ENCODE measurements at places on chromosomes 16 and 17.

- DNase-seq = no peak
These were observed 92.1 kb upstream of the GSE1 start for GRCh38 chr16:85520853-85521521.

GRCh38 chr16:75380870-75381269, 52.4 kb downstream of the CFDP1 start:
- no peak for DNase-seq

DNA sequence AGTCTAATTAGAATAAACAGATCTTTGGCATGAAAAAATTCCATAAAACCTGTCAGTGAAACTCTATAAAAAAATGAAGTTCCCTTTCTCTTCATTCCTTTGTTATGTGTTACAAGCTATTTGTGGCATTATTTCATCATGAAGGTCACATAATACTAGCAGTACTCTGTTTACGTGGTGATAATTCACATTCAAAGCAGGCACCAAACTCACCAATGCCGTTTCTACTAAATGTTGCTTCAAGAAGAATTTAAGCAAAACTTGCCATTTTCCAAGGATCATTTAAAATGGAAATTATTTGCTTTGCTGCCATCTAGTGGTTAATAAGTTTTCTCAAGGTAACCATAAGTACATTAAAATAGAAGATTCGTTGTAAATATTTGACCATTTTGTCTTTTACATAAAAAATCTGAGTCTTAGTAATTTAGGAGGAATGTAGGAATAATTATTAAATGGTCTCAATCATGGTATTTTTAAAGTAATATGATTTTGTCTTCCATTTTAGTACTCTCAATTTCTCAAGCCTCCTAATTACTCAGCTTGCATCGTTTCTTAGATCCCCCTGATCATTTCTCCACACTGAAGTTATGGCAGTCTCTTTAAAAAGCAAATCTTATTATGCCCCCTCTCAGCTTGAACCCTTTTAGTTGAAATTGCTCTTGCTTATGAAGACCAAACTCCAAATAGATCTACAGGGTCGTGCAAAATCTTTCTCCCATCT, 80.8 kb downstream of the OMG start:
- DNase-seq = peak; percentile 32

DNA sequence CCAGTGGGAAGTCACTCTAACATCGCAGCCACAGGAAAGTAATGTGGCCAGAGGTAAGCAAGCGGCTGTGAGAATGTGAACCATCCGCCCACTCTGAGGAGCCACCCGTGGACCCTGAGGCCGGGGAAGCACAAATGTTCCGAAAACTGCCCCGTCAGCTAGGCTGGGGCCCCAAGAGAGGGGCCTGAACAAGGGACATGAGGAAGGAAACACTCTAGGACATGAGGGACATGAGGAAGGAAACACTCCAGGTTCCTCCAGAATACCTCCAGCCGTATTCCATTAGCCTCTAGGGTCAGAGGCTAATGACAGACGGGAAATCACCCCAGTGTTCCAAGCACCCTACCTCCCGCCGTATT, 317 bp downstream of the TEFM start:
- no peak for DNase-seq

DNA sequence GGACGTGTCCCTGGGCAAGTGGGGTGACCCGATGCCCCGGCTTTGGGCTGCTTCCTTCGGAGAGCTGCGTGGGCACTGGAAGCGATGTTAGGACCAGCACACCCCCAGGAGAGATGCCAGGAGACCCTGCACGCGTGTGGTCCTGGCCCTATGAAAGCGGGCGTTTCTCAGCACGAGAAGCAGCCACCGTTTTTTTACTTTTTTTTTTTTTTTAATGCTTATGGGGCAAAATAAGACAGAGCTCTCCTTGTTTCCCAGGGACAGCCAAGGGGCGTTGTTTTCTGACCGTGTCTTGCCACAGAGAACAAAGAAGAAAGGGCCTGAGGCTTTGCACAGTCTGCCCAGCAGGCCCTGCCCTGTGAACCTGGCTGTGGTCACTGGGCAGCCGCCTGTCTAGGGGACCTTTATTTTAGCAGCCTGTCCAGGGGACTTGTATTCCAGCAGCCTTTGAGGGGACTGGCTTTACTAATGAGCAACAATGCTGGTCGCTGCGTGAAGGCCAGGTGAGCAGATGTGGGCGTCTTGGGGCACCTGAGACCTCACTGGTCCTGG, 996 bp downstream of the SLC25A10 start:
- DNase-seq = no peak

GRCh38 chr17:62592341-62593099, 35.0 kb upstream of the MRC2 start:
- DNase-seq = no peak

DNA sequence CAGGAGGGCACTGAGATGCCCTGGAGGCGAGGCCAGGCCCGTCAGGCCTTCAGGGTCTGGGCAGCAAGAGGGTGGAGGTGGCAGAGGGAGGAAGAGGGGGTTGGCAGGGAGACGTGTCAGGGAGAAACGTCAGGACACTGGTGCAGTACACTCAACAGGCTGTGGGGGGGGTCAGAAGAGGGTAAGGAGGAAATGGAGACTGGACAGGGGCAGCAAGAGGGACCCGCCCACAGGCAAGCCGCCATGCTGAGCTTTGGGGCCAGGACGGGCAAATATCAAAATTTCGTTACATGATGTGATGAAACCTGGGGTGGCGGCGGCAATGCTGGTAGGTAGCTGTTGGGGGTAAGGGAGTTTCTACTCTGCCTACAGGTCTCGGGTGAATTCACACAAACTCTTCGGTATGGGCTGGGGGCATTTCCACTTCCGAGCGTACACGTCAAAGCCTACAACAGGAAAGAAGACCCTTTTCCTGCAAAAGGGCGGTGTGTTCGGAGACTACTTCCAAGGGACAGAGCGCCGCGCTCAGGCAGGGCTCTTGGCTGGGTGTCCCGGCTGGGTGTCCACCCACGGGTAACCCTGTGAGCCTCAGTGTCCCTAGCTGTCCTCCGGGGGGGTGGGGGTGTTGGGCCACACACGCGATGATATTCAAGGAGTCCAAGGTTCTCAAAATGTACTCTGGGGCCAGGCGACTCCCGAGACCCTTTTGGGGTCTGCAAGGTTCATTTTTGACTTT, 43.3 kb upstream of the ATP2A3 start:
- DNase-seq = no peak

DNA sequence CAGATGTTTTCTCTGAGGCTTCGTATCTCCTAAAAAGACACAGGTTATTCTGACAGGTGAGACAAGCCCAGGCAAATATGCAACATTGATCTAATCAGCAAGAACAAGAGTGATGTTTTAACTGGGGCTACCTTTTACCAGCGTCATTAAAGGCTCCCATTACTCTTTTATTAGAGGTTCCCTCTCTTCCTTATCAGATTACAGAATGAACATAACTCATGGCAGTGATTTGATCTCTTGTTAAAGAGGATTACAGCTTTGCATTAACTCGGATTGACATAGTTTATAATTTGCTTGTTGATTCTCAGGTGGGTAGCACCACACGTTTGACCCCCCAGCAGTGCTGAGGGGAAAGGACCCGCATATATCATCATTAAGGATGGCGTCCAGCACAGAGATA, 90.5 kb downstream of the AATF start:
- no peak for DNase-seq

DNA sequence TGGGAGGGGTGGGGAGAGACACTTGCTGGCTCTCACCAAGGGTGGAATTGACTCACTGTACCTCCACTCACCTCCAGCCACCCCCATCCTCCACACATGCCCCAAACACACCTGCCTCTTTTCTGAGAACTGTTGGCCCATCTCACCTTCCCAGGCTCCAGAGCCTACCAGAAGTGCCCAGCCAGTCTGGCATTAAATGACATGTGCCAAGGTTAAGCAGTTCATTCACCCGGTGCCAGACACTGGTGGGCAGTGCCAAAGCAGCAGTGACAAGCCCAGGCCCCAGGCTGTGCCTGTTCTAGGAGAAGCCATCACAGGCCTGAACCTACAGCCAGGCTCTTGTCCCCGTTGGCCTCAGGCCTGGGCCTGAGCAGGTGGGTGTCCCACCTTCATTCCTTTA, 11.2 kb downstream of the MVP start:
- no peak for DNase-seq

DNA sequence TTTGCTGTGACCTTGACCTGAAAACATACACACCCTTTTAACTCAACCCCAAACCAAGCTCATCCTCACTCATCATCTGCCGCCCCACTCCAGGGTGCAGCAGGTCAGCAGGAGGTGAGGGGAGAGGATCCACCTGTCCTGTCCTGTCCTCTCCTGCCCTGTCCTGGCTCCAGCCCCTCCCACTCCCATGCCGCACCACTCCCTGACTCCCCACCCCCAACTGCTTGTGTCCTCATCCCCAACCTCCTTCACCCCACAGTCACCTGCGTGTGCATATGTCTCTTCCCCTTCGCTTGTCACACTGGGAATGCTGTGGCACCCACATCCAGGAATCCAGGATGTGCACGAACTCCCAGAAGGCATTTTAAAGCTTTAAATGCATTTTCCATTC, 15.6 kb downstream of the NGFR start:
- DNase-seq = no peak

GRCh38 chr17:49191409-49191916, 18.9 kb downstream of the GNGT2 start:
- DNase-seq = no peak

DNA sequence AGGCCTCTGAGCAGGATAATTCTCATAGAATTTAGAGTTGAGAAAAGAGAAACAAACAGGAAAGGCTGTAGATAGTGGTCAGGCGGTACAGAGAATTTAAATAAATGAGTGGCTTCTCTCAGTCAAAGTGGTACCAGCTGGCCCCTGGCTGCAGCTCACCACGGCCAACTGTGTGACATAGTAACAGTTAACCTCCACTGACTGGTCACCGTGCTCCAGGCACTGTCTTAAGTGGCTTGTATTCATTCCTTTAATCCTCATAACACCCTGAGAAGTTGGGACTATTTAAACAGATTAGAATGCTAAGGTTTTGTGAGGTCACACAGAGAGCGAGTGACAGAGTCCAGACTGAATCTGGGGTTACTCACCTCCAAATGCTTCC, 108.9 kb downstream of the GNAO1 start:
- DNase-seq = no peak

DNA sequence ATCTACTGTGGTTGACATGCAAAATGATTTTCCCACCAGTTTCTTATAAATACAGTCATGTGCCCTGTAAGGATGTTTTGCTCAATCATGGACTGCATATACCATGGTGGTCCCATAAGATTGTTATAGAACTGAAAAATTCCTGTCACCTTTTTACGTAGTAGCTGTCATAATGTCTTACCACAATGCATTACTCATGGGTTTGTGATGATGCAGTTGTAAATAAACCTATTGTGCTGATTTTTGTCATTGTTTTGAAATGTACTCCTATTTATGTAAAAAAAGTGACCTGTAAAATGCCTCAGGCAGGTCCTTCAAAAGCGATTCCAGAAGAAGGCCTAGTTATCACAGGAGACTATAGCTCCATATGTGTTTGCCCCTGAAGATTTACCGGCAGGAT, 695.4 kb upstream of the KIF2B start:
- no peak for DNase-seq

DNA sequence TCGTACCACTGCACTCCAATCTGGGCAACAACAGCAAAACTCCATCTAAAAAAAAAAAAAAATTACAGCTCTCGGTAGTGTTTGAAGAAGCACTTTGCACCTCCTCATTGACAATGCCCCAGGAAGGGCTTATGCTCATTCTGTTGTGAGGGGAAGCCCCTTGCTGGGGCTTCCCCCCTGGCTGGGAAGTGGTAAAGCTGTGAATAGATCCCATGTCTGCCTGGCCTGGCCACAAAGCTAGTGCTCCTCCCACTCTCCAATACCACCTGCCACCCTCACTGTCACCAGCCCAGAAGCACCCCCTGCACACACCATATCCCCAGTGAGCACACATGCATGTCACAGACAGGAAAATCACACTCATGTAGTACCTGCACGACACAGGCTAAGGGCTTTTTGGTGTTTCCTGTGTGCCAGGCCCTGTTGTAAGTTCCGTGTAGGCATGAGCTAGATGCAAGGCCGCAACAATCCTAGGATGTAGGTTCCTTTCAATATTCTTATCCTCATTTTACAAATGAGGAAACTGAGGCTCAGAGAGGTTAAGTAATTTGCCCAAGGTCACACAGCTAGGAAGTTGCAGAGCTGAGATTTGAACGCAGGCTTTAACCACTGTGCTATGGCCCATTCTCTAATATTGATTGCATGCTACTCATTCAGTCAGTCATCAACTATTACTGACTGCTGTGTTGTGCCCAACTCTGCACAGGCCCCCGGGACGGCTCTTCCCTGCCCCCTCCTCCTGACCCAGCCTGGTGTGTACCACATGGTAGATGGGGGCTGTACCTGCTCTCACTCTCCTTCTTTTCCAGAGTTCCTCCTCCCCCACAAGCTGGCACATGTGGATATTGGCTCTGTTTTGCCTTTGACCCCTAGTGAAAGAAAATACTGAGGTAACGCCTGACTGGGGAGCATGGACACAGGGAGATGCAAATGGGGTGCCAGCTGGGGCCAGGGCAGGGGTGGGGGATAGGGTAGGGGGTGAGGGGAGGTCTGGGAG, 11.9 kb upstream of the COL1A1 start:
- no peak for DNase-seq

- no peak for DNase-seq
These were observed 17.7 kb downstream of the BCL7C start for GRCh38 chr16:30875871-30876801.

DNA sequence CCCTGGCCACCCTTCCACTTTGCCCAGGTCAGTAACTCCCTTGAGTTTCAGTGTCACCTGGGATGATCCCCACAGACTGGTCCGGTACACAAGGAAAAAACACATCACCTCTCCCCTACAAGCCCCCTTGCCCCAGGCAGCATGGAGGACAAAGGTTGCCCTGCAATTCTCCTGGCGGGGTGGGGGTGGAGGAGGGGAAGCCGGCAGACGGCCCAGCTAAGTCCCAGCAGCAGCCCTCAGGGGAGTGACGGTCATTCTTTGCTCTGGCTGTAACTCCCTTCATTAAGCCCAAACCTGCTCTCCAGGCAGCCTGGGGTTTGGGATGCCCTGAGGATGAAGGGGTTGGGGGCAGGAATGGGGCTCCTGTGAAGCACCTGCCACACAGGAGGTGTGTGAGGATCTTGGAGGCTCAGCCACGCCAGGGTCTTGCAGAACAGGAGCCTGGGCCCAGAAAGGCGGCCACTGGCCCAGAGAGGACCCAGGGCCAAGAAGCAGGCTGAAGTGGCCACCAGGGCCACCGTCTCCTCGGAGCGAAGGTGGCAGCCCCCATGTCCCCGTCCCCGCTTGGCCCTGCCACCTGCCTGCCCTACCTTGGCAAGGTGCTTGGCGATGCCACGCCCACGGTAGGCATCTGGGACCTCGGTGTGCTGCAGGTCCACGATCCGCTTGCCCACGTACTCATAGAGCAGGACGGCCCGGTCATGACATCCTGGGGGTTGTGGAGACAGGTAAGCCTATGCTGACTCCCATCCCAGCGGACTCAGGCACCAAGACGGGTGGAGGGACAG, 9.5 kb downstream of the NATD1 start:
- no peak for DNase-seq

Data from right renal cortex interstitium (tissue), 3 donors.